ENCODE measurements at places on chromosomes 7 and 10. TPM values are rescaled to one million over a fixed set of nuclear protein-coding genes. Genes with fewer than 3 reads are reported as not detected.

Gene GHRHR
- not detected for total RNA-seq

Gene CRYGN
- not detected for total RNA-seq

Gene HSPA12A
- total RNA-seq: 17.3 TPM

Gene DDC
- not detected for total RNA-seq

Gene PRF1
- not detected for total RNA-seq

Gene MBL2
- total RNA-seq: not detected

Gene FAM237B
- total RNA-seq: not detected

DNA sequence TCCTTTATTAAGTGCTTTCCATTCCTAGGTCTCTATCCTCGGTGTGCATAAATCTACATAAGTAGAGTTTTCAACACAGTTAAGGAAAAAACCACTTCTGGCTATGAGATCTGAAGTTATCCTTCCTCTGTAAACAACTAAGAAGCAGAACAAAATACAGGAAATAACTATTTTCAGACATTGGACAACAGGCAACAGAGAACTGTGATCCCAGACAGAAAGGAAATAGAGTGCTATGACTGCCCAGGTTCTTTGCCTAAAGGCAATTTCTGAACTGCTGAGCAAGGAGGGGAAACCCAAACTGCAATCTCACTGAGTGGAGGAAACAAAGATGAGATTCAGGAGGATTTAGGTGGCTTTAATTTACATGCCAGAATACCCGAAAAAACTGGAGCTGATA lies 285.4 kb downstream of the SNX13 start:
- no peak for DNase-seq

GRCh38 chr7:11650030-11650429 lies 182.0 kb downstream of the THSD7A start:
- no peak for DNase-seq

DNA sequence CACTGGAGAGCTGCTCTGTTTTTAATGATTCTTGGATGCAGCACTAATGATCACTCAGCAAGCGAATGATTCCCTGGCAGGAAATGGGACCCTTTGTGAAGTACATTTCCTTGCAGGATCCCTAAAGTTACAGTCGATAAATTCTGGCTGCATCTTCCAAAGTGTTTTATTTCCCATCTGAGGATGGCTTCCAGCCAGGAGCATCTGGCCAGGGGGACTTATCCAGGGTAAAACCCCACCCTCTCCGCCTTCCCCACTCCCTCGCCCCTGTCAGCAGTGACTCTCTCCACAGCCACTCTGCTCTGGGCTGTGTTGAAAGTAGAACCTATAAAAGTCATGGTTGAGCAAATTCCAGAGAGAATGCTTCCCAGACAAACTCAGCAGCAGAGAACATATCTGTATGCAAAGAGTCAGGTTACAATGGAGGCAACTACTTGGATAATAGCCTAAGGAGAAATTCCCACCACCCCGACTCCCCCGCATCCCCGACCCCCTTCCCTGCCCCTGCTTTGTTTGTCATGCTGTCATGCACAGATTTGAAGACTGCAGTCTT lies 111.0 kb upstream of the ANLN start:
- DNase-seq: no peak

DNA sequence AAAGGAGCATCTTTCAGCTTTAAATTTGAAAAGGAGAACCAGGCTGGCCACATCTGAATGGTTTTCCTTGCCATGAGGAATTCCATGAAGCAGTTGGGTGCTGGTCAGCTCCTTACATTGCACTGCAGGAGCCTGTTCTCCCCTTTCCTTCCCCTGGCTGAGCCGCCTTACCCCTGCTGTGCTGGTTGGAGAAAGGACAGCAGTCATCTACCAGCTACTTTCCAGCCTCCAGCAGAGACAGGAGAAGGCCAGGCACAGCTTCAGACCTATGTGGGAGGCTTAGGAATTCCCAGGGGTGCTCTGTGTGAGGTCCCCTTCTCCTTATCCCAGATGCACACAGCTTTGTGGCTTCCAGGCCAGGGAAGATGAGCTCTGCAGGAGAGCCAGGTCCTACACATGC lies 4.7 kb downstream of the C10orf71 start:
- no peak for DNase-seq

DNA sequence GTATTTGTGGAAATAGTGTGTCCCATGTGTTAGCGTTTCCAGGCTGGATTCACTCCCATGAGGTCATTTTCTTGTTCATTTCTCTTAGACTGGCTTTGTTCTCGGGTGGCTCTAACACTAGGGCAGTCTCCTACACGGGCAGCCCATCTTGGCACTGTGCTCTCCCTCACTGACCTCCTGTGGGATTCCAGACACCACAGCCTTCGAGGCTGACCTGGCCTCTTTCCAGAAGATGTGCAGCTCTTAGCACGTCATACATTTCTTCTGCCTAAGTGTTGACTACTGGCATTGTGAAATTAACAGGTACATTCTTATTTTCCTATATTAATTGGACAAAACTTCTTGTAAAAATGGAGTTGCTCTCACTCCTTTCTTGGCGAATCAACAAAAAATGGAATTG lies 72.8 kb downstream of the INSYN2A start:
- DNase-seq: no peak

GRCh38 chr7:71860572-71860971 lies 551.6 kb downstream of the CALN1 start:
- no peak for DNase-seq

- DNase-seq: no peak
These were observed 56.0 kb downstream of the UBE2H start for GRCh38 chr7:129896568-129897382.

- DNase-seq: no peak
These were observed 102.0 kb downstream of the PKD1L1 start for GRCh38 chr7:47846138-47846836.

GRCh38 chr10:52215745-52216361 lies 98.2 kb upstream of the DKK1 start:
- peak; percentile 5 for DNase-seq

- DNase-seq: no peak
These were observed 56.4 kb upstream of the MXI1 start for GRCh38 chr10:110150981-110151380.

DNA sequence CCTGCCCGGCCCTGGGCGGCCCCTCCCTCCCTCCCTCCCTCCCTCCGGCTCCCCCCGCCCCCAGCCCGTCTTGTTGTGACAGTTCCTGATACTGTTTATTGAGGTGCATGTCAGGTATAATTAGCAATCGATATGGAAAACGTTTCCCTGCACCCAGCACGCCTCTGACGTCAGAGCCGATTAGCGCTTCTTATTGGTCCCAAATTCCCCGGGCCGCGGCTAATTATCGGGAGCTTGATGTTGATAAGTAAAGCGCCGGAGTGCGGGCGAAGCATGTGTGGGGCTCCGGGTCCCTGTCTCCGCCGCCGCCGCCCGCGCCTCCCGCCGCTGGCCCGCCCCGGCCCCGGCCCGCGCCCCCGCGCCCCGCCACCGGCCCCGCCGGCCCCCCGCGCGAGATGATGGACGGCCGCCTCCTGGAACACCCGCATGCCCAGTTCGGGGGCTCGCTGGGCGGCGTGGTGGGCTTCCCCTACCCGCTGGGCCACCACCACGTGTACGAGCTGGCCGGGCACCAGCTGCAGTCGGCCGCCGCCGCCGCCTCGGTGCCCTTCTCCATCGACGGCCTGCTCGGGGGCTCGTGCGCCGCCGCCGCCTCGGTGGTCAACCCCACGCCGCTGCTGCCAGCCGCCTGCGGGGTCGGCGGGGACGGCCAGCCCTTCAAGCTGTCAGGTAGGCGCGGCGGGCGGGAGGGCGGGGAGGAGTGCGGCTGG lies at the start of gene UNCX:
Gene UNCX (plus strand): TSS at position 250 of the 710 bp plus-strand sequence. CDS start 146 bp downstream, at position 396.
- no peak for DNase-seq

Measured in occipital lobe (tissue), 3 donors.